Activated naive CD8-positive, alpha-beta T cell treated with anti-CD3 and anti-CD28 coated beads, Interleukin-2, amount 10 ng/mL, durations not matched to agents 7 days and 5 days (primary cell): ENCODE measurements at places on chromosomes 16 and 17. TPM values are rescaled to one million over a fixed set of nuclear protein-coding genes. Genes with fewer than 3 reads are reported as not detected.

TMEM92 gene
- total RNA-seq = not detected

DNA sequence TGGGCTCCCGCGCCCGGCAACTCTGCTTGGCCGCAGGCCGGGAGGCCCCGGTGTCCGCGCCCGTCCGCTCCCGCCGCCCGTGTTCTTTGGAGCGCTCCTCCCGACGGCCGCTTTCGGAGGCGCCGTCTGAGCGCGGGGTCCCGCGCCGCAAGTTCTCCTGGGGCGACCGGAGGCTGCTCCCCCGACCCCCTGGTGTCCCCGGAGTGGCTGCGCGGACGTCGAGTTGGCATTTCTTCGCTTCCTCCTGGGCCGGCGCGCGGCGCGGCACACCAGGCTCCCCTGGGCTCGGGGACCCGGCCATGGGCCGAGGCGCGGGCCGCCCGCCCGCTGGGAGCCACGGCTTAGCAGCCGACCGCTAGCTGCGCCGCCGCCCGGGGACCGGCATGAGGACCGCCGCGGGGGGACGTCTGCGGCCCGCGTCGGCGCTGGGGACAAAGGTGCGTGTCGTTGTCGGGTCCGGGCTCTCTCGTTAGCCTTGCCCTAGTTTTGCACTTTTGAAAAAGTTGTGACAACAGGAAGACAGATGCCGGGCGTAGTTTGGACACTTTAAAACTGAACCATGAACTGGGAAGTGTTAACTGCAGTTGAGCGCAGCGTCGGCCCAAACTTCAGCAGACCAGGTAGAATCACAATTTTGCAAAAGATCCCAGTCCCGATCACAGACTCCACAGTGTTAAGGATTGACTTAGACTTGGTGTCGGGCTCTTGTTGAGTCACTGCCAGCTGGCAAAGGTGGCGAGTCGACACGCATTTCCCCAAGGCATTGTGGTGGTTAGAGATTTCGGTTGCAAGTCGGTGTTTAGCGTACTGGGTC, 700 bp downstream of the UBN1 start:
- no peak for DNase-seq
- H3K27ac ChIP-seq = peak overlapping the region; percentile 82
- peaks cover 14% of the 10 kb centered on the region for H3K36me3 ChIP-seq
- peaks cover 47% of the 10 kb centered on the region for H3K4me1 ChIP-seq
- no peaks in the 10 kb centered on the region for H3K27me3 ChIP-seq
- H3K4me3 ChIP-seq = peak overlapping the region; percentile 90

HAGHL gene
- total RNA-seq = 25.8 TPM

- H3K4me1 ChIP-seq = no peaks in the 10 kb centered on the region
- H3K27me3 ChIP-seq = no peaks in the 10 kb centered on the region
- DNase-seq = no peak
- H3K4me3 ChIP-seq = no peak overlapping the region
- H3K36me3 ChIP-seq = no peaks in the 10 kb centered on the region
Observed at GRCh38 chr17:76927577-76927976, 59.4 kb downstream of the MGAT5B start.

DNA sequence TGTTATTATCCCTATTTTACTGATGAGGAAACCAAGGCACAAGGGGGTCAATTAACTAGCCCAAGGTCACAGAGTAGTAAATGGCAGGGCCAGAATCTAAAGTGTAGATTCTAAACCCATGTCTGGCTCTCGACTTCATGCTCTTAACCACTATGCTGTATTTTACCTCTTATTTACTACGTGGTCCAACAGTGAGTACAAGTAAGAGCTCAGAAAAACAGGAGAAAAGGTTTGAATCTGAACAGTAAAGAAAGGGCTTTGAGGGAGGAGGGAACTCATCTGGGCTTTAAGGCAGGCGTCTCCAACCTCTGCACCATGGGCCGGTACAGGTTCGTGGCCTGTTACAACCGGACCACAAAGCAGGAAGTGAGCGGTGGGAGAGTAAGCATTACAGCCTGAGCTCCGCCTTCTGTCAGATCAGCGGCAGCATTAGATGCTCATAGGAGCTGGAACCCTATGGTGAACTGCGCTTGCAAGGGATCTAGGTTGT, 62.9 kb downstream of the SMURF2 start:
- H3K27me3 ChIP-seq = no peaks in the 10 kb centered on the region
- H3K27ac ChIP-seq = peak overlapping the region; percentile 86
- H3K4me1 ChIP-seq = peaks cover 22% of the 10 kb centered on the region

DNA sequence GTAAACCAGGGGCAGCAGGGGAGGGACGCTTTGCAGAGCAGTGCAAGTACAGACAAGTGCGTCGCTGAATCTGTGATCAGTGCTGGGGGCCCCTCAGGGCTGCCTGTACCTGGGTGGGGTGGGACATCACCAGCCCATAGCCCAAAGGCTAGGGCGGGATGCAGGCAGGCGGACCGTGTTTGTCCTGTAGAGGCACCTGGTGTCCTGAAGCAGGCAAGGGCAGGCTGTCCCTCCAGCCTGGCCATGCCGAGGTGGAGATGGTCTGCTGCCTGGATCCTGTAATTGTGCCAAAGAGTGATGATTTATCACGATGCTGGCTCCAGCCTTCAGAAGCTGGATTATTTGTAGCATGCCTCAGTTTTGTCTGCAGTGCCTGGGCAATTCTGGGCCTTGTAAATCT, 137.9 kb upstream of the GSE1 start:
- H3K36me3 ChIP-seq = no peaks in the 10 kb centered on the region
- peaks cover 2% of the 10 kb centered on the region for H3K27me3 ChIP-seq
- no peak overlapping the region for H3K27ac ChIP-seq
- no peak for DNase-seq
- no peaks in the 10 kb centered on the region for H3K4me1 ChIP-seq
- H3K4me3 ChIP-seq = no peak overlapping the region

DNA sequence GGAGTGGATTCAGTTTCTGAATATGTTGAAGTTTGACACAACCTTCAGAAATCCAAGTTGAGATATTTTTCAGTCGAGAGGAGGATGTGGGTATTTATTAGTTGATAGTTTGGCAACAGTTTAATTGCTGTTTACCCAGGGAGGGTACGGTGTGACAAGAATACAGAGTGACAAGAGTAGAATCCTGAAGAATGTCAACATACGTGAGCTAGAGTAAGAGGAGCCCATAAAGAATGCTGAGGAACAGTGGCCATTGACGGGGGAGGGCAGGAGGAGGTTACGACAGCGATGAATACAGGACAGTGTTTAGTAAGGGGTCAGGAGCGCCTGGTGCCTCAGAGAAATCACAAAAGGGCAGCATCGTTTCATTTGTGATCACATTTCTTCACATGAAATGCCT, 76.5 kb downstream of the AATF start:
- DNase-seq = no peak
- peaks cover 18% of the 10 kb centered on the region for H3K36me3 ChIP-seq
- H3K4me1 ChIP-seq = peaks cover 21% of the 10 kb centered on the region
- H3K27me3 ChIP-seq = no peaks in the 10 kb centered on the region
- no peak overlapping the region for H3K27ac ChIP-seq
- no peak overlapping the region for H3K4me3 ChIP-seq

GRCh38 chr17:27907976-27908558, 14.9 kb upstream of the LYRM9 start:
- no peaks in the 10 kb centered on the region for H3K4me1 ChIP-seq
- no peak overlapping the region for H3K4me3 ChIP-seq
- H3K36me3 ChIP-seq = no peaks in the 10 kb centered on the region
- DNase-seq = no peak

- DNase-seq = no peak
- no peak overlapping the region for H3K4me3 ChIP-seq
- H3K36me3 ChIP-seq = no peaks in the 10 kb centered on the region
- H3K27me3 ChIP-seq = no peaks in the 10 kb centered on the region
- no peaks in the 10 kb centered on the region for H3K4me1 ChIP-seq
Observed at GRCh38 chr16:55539049-55539448, 27.4 kb upstream of the CAPNS2 start.
